ENCODE measurements at places on chromosomes 2 and 18.

GRCh38 chr2:218895326-218895725 is 14.7 kb downstream of the WNT10A start:
- DNase-seq: no peak

- DNase-seq: no peak
These were observed 313.4 kb downstream of the LPIN1 start for GRCh38 chr2:12059616-12060441.

DNA sequence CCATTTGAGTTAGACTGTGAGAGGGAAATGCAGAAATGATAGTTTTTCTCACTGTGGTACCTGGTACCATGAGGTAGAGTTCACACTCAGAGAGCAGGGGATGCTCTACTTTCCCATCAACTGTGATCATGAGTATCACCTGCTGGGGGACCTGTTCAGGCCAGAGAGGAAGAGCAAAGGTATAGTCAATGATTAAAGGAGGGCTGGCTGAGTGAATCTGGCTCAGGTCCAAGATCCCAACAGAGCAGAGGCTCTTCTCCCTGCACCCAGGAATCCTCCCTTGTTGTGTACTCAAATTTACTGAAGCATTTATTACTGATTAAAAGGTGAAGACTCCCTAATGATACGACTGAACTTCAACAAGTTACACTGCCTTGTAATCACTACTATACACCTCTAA is 104.6 kb upstream of the CHRNA1 start:
- no peak for DNase-seq

DNA sequence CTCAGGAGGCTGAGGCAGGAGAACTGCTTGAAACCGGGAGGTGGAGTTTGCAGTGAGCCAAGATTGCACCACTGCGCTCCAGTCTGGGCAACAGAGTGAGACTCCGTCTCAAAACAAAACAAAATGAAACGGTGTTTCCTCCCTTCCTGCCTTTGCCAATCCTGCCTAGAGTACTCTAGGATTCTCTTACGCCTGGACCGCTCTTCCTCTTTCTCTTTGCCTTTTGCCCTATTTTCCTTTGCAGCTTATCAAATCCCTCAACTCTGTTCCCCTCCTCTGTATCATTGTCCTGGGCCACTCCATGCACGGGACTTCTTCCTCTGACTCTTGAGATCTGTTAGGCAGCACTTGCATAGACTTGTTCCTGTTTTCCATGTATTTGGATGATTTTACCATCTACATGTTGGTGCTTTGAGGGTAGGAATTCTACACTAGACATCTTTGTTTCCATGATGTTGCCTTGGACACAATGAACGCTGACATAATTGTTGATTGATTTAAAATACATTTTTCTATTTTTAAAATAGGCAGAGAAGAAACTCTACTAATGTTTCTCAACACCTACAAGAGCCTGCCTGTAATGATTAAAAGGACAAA is 24.8 kb upstream of the ACYP2 start:
- DNase-seq: no peak

- DNase-seq: no peak
These were observed 143.7 kb upstream of the CCDC68 start for GRCh38 chr18:55102958-55103456.

DNA sequence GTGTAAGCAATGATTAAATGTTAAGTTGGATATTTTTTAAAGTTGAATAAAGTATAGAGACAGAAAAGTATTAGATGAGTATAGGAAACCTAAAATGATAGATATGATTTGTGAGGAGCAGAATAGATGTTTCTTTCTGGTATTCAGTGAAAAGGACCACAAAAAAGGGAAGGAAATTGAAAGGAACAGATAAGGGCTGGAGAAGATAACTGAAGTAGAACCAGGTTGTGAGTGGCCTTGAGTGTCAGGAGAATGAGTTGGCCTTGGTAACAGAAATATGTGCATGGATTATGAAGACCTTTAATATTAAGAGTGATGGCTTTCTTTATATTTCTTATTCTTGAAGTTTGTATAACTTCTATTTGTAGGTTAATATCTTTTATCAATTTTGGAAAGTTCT is 543.5 kb downstream of the METTL4 start:
- DNase-seq: no peak
